T-cell (primary cell): ENCODE measurements at places on chromosomes 2 and 18. TPM values are rescaled to one million over a fixed set of nuclear protein-coding genes. Genes with fewer than 3 reads are reported as not detected.

The CD28 gene
- 112 TPM for total RNA-seq

The DPP4 gene
- total RNA-seq = 37.9 TPM

The CFAP53 gene
- total RNA-seq = 1.0 TPM

The NT5DC4 gene
- total RNA-seq = not detected

The POTEJ gene
- not detected for total RNA-seq

The CAVIN2 gene
- 0.26 TPM for total RNA-seq

DNA sequence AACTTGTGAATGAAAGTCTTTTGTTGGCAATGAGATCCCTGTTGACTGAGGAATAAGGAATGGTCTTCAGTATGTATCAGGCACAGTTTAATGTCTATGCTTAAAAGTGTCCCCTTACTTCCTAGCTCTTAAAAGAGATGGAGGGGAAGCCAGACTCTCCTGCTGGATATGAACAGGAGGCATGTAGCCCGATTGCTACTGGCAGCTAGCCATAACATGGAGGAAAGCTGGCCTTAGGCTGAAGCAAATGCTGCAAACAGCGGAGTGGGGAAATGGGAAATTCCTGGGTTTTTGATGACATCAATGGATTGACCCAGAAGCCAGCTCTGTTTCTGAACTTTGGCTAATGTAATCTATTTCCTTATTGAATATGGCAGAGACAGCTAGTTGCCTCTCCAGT, 266.1 kb downstream of the SLC4A3 start:
- no peak for DNase-seq
- H3K27me3 ChIP-seq = no peaks in the 10 kb centered on the region
- no peak overlapping the region for H3K27ac ChIP-seq
- no peak overlapping the region for H3K4me3 ChIP-seq
- H3K36me3 ChIP-seq = no peaks in the 10 kb centered on the region
- no peaks in the 10 kb centered on the region for H3K4me1 ChIP-seq

- H3K27me3 ChIP-seq = no peaks in the 10 kb centered on the region
- no peak overlapping the region for H3K4me3 ChIP-seq
- no peaks in the 10 kb centered on the region for H3K36me3 ChIP-seq
- no peak overlapping the region for H3K27ac ChIP-seq
- no peak for DNase-seq
Measured at GRCh38 chr2:44543773-44544725, 182.3 kb downstream of the CAMKMT start.

GRCh38 chr18:58416014-58416703, 212.7 kb downstream of the ALPK2 start:
- H3K4me3 ChIP-seq = no peak overlapping the region
- H3K4me1 ChIP-seq = no peaks in the 10 kb centered on the region
- H3K36me3 ChIP-seq = no peaks in the 10 kb centered on the region
- no peak for DNase-seq
- no peak overlapping the region for H3K27ac ChIP-seq

- H3K4me1 ChIP-seq = no peaks in the 10 kb centered on the region
- H3K36me3 ChIP-seq = no peaks in the 10 kb centered on the region
- no peak for DNase-seq
- no peak overlapping the region for H3K27ac ChIP-seq
- no peaks in the 10 kb centered on the region for H3K27me3 ChIP-seq
Measured at GRCh38 chr2:4588606-4589005, 885.2 kb downstream of the DCDC2C start.

GRCh38 chr2:136376211-136376610, 258.3 kb upstream of the CXCR4 start:
- no peak for DNase-seq
- H3K36me3 ChIP-seq = no peaks in the 10 kb centered on the region
- H3K4me1 ChIP-seq = no peaks in the 10 kb centered on the region
- H3K27me3 ChIP-seq = no peaks in the 10 kb centered on the region
- H3K4me3 ChIP-seq = no peak overlapping the region
- peak overlapping the region; percentile 10 for H3K27ac ChIP-seq

GRCh38 chr2:217671075-217671474, 331.7 kb downstream of the TNS1 start:
- H3K27me3 ChIP-seq = no peaks in the 10 kb centered on the region
- H3K27ac ChIP-seq = no peak overlapping the region
- H3K36me3 ChIP-seq = no peaks in the 10 kb centered on the region
- DNase-seq = no peak

GRCh38 chr2:20205915-20206524, 18.9 kb downstream of the SDC1 start:
- no peaks in the 10 kb centered on the region for H3K4me1 ChIP-seq
- DNase-seq = no peak
- H3K4me3 ChIP-seq = no peak overlapping the region
- H3K27me3 ChIP-seq = no peaks in the 10 kb centered on the region
- H3K36me3 ChIP-seq = no peaks in the 10 kb centered on the region
- H3K27ac ChIP-seq = no peak overlapping the region

DNA sequence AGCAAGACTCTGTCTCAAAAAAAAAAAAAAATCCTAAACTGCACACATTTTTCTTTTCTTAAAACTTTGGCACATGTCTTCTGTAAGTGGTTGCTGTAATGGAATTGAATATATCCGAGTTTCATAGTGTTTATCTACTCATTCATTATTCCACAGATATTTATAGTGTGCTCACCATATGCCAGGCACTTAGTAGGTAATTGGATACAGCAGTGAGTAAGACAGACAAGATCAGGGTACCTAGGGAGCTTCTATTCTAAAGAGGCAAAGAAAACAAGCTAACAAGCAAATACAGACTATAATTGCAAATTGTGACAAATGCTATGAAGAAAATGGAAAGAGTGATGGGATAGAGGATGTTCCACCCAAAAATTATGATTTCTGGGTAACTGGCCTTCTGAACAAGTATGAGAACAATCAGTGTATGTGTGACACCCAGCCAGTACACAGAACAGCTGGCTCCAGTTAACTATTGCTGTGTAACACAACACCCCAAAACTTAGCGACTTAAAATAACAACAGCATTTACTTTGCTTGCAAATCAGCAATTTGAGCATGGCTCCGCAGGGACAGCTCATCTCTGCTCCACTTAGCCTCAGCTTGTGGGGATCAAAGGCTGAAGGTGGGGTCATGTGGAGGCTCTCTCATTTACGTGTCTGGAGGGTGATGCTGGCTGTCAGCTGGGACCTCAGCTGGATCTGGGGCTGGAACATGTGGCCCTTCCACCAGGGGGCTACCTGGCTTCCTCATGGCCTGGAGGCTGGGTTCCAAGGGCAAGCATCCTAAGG, 224.9 kb downstream of the INSIG2 start:
- H3K36me3 ChIP-seq = no peaks in the 10 kb centered on the region
- no peak overlapping the region for H3K27ac ChIP-seq
- no peaks in the 10 kb centered on the region for H3K4me1 ChIP-seq
- no peak for DNase-seq
- no peaks in the 10 kb centered on the region for H3K27me3 ChIP-seq

GRCh38 chr2:188787021-188787657, 187.0 kb upstream of the COL3A1 start:
- no peak overlapping the region for H3K4me3 ChIP-seq
- DNase-seq = no peak
- H3K36me3 ChIP-seq = no peaks in the 10 kb centered on the region
- no peaks in the 10 kb centered on the region for H3K4me1 ChIP-seq

DNA sequence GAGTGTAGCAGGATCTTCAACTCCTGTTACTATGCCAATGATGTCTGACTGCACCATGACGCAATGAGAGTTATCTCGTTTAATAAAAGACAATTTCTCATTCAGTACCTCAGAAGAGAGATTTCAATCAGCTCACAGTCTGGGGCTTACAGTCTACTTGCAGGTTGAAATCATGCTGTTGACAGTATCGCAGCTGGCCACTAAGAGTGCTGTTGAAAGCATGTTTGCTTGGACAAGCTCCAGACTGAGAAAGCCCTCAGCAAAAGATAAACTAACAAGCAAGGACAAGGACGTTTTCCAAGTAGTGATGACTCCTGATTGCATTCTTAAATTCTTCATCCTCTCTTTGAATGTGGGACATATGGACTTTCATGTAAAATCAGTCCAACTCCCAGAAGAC, 145.2 kb upstream of the SYT4 start:
- DNase-seq = no peak
- H3K4me3 ChIP-seq = no peak overlapping the region
- no peaks in the 10 kb centered on the region for H3K4me1 ChIP-seq
- H3K27ac ChIP-seq = no peak overlapping the region
